PC-9 (cell line): ENCODE measurements at places on chromosomes 16 and 17. TPM values are rescaled to one million over a fixed set of nuclear protein-coding genes. Genes with fewer than 3 reads are reported as not detected.
A peak's percentile ranks its signal among the peaks of the same experiment; 100 is the strongest.

GRCh38 chr17:62797959-62798358 lies 10.2 kb downstream of the MARCHF10 start:
- no peaks in the 10 kb centered on the region for H3K36me3 ChIP-seq
- H3K4me1 ChIP-seq, result peaks cover 37% of the 10 kb centered on the region

DNA sequence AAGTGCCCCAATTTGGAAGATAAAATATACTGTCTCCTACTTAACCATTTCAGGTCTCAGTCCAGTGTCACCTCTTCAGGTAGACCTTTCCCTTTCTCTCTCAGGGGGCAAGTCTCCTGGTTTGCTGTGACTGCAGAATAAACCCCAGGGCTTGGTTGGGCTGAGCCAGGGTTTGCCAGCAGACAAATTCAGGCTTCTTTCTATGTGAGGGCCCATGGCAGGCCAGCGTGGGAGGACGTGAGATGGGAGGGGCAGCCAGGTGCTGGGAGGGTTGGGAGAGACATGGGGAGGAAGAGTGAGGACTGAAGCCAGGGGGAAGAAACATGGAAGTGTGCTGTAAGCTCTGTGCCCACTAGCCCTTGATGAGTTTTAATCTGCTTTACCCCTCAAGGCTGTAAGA lies 163.2 kb downstream of the SPECC1 start:
- peak overlapping the region; percentile 74 for H3K27ac ChIP-seq
- H3K4me3 ChIP-seq, result no peak overlapping the region
- DNase-seq, result no peak

- peaks cover 25% of the 10 kb centered on the region for H3K4me1 ChIP-seq
- H3K36me3 ChIP-seq, result no peaks in the 10 kb centered on the region
- DNase-seq, result peak; percentile 82
- peak overlapping the region; percentile 92 for H3K4me3 ChIP-seq
- H3K27ac ChIP-seq, result peak overlapping the region; percentile 81
Measured at GRCh38 chr16:81447383-81448101, 2.9 kb downstream of the CMIP start.

GRCh38 chr16:69302301-69302700 lies 8.8 kb upstream of the VPS4A start:
- no peaks in the 10 kb centered on the region for H3K36me3 ChIP-seq
- H3K27ac ChIP-seq, result no peak overlapping the region
- no peaks in the 10 kb centered on the region for H3K4me1 ChIP-seq
- H3K4me3 ChIP-seq, result no peak overlapping the region

Gene NXPH3
- total RNA-seq, result not detected in 2 replicates

DNA sequence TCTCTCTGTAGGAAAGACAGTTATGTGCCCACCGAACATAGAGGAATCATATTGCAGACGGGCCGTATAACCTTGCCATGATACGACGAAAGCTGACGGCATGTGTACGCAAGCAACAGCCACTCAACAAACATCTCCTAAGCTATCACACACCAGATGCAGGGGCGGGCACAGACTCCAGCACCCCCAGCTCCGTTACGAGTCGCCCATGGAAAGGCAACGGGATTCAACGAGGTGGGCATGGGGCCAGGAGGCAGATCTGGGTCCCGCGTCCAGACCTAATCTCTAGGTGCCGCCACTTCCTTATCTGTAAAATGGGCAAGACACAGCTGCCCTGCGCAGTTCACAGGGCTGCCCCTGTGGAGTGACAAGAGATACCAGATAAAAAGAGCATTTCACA lies 35.6 kb downstream of the ABR start:
- no peaks in the 10 kb centered on the region for H3K27me3 ChIP-seq
- no peak overlapping the region for H3K27ac ChIP-seq
- H3K36me3 ChIP-seq, result no peaks in the 10 kb centered on the region
- DNase-seq, result no peak
- no peak overlapping the region for H3K4me3 ChIP-seq

- H3K4me3 ChIP-seq, result no peak overlapping the region
- DNase-seq, result no peak
- H3K27ac ChIP-seq, result no peak overlapping the region
- H3K36me3 ChIP-seq, result no peaks in the 10 kb centered on the region
Measured at GRCh38 chr16:51048544-51048943, 102.5 kb downstream of the SALL1 start.

DNA sequence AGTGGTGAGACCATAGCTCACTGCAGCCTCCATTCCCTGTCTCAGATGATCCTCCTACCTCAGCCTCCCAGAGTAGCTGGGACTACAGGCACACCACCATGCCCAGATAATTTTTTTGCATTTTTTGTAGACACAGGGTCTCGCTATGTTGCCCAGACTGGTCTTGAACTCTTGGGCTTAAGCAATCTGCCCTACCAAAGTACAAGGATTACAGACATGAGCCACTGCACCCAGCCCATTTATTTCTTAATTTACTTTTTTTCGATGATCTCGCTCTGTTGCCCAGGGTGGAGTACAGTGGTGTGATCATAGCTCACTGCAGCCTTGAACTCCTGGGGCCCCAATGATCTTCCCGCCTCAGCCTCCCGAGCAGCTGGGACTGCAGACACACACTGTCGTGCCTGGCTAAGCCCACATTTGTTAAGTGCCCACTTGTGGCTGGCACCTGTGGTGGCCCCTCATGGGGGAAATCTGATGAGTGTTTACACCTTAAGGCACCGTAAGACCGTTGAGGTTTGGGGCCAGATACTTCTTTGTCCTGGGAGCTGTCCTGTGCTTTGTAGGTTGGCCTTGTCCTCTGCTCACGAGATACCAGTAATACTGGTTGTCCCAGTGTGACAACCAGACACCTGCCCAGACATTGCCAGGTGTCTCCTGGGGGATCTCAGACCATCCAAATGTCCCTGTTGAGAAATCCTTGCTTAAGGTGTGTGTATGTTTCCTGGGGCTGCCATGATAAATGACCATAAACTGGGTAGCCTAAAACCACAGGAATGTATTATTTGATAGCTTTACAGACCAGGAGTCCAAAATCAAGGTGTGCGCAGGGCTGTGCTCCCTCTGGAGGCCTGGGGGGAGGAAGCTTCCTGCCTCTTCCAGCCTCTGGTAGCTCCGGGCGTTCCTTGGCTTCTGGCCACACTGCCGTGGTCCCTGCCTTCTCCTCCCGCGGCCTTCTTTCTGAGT lies 141.4 kb upstream of the GSE1 start:
- H3K36me3 ChIP-seq, result no peaks in the 10 kb centered on the region
- H3K4me1 ChIP-seq, result peaks cover 39% of the 10 kb centered on the region
- peak; percentile 85 for DNase-seq
- peak overlapping the region; percentile 23; the same call in 1 of the 2 replicates for H3K4me3 ChIP-seq
- no peaks in the 10 kb centered on the region for H3K27me3 ChIP-seq
- H3K27ac ChIP-seq, result peak overlapping the region; percentile 57

DNA sequence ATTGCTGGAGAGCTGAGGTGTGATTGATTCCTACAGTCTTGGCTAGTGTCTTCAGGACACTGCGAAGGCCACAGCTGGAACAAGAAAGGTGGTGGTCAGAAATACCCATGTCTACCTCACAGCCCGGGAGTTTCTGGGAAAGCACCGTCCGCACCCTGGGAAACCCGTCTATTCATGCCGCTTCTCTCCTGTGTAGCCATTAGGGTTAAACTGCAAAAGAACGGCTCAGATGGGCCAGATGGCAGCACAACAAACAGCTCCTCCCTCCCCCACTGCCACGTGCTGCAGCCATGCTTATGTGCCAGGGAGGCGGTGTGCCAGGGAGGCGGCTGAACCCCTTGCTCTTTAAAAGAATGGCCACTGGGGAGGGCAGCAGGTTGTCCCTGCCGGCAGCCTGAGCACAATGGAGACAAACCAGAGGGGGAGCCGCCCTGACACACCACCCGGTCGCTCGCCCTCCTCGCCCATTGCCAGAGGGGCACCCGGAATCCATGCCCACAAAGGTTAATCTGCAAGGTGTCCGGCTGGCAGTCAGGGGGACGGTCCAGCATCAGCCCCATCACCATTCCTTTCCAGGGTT lies 65.2 kb downstream of the CYTH1 start:
- no peaks in the 10 kb centered on the region for H3K36me3 ChIP-seq
- no peak for DNase-seq
- H3K27me3 ChIP-seq, result no peaks in the 10 kb centered on the region
- no peaks in the 10 kb centered on the region for H3K4me1 ChIP-seq
- H3K27ac ChIP-seq, result no peak overlapping the region
- no peak overlapping the region for H3K4me3 ChIP-seq

DNA sequence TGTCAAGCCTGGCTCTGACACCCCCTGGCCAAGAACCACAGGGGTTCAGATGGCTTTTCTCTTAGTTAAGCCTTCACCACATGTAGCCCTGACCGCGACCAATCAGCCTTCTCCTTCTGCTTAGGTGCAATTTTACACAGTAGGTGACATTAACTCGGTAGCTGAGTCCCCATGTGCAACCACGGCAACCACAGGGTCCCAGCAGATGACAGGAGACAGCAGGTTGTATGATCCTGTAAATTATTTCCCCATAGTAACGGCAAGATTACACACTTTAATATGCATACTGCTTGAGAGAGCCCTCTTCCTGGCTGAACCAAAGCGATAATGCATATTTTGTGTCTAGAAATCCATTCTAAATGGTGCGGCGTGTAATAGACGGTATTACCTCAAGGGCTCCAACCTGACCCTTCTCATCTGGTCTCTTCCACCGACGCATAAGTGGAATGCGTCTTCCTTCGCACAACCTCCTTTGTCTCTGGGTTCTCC lies 458.7 kb upstream of the ZFHX3 start:
- H3K27me3 ChIP-seq, result peaks cover 55% of the 10 kb centered on the region
- H3K36me3 ChIP-seq, result no peaks in the 10 kb centered on the region
- no peak for DNase-seq
- no peaks in the 10 kb centered on the region for H3K4me1 ChIP-seq

Gene CPHXL2
- not detected in 2 replicates for total RNA-seq

Gene ATP1B2
- total RNA-seq, result 0.63 and 0.73 TPM in 2 replicates

- H3K4me1 ChIP-seq, result no peaks in the 10 kb centered on the region
- H3K4me3 ChIP-seq, result no peak overlapping the region
- H3K36me3 ChIP-seq, result no peaks in the 10 kb centered on the region
- no peak overlapping the region for H3K27ac ChIP-seq
- DNase-seq, result no peak
- peaks cover 26% of the 10 kb centered on the region for H3K27me3 ChIP-seq
Measured at GRCh38 chr16:17446661-17447060, 24.1 kb downstream of the XYLT1 start.

Gene KRT12
- not detected in 2 replicates for total RNA-seq

- H3K4me3 ChIP-seq, result no peak overlapping the region
- no peak for DNase-seq
- H3K27me3 ChIP-seq, result no peaks in the 10 kb centered on the region
- no peak overlapping the region for H3K27ac ChIP-seq
Measured at GRCh38 chr17:47288531-47289116, 35.0 kb downstream of the ITGB3 start.

DNA sequence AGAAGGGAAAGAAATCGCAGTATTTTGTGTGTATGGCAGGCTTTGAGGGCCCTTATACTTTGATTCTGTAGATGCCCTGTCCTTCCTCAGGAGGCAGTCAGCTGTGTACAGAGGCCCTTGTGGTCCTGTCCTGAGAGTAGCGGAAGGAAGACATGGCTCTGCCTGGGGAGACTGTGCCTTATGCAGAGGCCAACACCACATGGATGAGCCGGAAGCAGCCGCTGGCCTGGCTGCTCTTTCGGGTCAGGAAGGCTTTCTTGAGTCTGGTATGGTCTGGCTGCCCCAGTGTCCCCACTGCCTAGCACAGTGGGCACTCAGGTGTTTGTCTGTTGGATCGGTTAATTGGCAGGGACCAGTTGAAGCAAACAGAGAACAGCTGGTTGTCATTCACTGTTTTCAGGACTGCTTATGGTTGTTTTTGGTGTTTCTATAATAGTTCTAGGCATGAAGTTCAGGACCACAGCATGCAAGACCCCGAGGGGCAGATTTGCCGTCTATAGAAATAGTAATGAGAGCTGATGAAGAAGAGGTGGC lies 12.4 kb downstream of the USP10 start:
- H3K27ac ChIP-seq, result no peak overlapping the region
- H3K4me3 ChIP-seq, result no peak overlapping the region
- no peak for DNase-seq

- H3K27me3 ChIP-seq, result no peaks in the 10 kb centered on the region
- no peak for DNase-seq
- peaks cover 20% of the 10 kb centered on the region for H3K4me1 ChIP-seq
- peaks cover 38% of the 10 kb centered on the region for H3K36me3 ChIP-seq
Measured at GRCh38 chr17:16444258-16444886, 29.0 kb downstream of the TRPV2 start.
